ENCODE measurements at places on chromosomes 2 and 18. TPM values are rescaled to one million over a fixed set of nuclear protein-coding genes. Genes with fewer than 3 reads are reported as not detected.

HOXD11 gene
- 0.49 TPM for total RNA-seq

DNA sequence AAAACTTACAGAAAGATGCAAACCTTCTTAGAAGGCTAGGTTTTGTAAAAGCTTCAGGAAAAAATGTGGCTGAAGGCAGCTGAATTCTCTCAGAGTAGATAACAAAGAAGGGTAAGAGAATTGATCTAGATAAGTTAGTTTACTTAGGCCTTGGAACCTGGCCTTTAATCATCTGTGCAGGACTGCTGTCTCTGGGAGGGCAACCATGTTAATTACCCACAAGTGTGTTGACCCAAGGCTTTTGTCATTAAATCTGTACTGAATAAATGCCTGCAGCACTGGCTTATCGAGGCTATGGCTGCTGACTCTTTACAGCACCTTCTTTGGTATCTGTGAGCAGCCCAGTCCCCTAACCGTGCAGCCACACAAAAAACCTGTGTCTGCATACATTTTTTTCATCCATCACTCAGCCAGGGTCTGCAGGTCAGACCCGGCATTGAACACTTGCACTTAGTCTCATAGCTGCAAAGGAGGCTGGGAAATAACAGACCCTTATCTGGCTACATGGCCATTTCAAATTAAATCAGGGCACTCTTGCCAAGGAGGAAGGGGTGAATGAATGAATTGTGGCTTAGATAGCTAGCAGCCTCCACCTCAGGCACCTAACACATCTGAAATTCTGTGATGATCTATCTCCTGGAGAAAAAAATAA is 120.2 kb upstream of the MSH2 start:
- DNase-seq = no peak

GRCh38 chr2:98378901-98379300 is 32.6 kb downstream of the CNGA3 start:
- no peak for DNase-seq

- DNase-seq = no peak
Observed at GRCh38 chr2:198517976-198518375, 713.6 kb downstream of the PLCL1 start.

DNA sequence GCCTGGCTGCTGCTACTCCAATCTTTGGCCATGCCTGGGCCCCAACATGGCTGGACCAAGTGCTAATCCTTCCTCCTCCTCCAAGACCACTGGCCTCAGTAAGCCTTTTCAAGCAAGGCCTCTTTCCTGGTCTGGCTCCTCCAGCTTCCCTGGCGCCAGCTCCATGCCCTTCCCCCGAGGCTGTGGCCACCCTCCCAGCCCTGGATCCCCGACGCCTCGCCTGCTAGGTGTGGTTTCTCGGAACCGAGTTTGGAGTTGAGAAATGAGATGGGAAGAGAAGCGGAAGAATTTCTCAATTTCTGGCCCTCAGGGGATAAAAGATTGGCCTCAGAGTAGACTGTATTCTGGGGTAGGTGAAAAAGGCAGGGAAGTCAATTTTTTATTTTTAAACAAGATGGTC is 46.4 kb downstream of the ADCY3 start:
- DNase-seq = no peak

ANKRD30BL gene
- total RNA-seq = not detected

DNA sequence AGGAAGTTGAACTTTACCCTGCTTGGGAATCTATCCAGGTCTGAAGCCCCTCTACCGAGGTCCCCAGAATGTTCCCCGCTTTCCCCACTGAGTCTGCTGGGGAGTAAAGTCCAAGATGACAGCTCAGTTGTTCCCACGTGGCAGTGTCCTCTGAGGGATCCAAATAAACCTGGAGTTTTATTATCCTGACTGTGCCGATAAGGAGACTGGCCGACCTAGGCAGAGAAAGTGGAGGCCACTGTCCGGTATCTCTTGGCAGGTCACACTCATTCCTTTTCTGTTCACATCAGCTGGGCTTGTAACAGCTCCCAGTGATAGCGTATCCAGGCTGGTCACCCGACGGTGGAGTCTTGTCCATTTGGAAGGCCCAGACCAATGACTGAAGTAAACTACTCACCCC is 27.5 kb upstream of the C18orf32 start:
- DNase-seq = no peak

GRCh38 chr2:200861617-200862155 is 2.8 kb downstream of the CLK1 start:
- DNase-seq = no peak

- no peak for DNase-seq
Observed at GRCh38 chr2:25740810-25741381, 67.5 kb upstream of the DTNB start.

GRCh38 chr2:229235131-229235914 is 35.8 kb downstream of the PID1 start:
- DNase-seq = no peak

DNA sequence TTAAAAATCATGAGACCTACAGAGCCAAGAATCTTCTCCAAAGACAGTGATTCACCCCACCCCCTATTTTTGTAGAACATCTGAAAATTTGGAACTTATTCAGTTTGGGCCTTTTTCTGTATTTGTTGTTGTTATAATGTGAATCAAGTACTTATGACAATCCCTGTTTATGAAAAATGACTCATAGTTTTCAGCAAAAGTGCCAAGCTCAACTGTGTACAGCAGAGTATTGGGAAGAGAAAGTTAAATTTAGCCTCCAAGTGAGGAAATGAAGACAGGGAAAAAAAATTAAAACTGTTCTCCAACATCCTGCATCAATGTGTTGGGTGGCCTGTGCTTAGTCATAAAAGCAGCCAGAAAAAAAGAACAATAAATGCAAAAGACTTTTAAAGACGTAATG is 46.2 kb downstream of the LRATD1 start:
- DNase-seq = no peak

IL1A gene
- not detected for total RNA-seq

- no peak for DNase-seq
Observed at GRCh38 chr2:70212298-70212932, 21.6 kb upstream of the C2orf42 start.

GRCh38 chr18:64253222-64253621 is 104.3 kb upstream of the LINC00305 start:
- DNase-seq = no peak

- no peak for DNase-seq
Observed at GRCh38 chr2:201130524-201131186, 14.7 kb downstream of the CFLAR start.

C2orf78 gene
- not detected for total RNA-seq

ANTXR1 gene
- total RNA-seq = 132 TPM

- DNase-seq = no peak
Observed at GRCh38 chr18:80022613-80023012, 11.6 kb upstream of the RBFA start.

CNGA3 gene
- total RNA-seq = not detected

GRCh38 chr2:27092696-27093429 is 6.3 kb downstream of the KHK start:
- no peak for DNase-seq

DNA sequence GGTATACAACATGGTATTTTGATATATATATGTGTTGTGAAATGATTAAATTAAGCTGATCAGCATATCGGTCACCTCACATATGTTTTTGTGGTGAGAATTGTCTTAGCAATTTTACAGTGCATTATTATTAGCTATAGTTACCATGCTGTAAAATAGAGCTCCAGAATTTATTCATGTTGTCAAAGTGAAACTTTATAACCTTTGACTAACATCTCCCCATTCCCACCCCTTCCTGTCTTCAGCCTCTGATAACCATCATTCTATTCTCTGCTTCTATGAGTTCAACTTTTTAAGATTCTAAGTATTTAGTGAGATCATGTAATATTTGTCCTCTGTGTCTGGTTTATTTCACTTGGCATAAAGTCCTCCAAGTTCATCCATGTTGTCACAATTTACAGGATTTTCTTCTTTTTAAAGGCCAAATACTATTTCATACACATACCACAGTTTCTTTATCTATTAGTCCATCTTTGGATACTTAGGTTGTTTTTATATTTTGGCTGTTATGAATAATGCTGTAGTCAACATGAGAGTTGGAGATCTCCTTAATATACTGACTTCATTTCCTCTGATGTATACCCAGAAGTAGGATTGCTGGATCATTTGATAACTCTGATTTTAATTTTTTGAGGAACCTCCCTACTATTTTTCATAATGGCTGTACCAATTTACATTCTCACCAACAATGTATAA is 30.3 kb downstream of the NCOA1 start:
- no peak for DNase-seq

DNA sequence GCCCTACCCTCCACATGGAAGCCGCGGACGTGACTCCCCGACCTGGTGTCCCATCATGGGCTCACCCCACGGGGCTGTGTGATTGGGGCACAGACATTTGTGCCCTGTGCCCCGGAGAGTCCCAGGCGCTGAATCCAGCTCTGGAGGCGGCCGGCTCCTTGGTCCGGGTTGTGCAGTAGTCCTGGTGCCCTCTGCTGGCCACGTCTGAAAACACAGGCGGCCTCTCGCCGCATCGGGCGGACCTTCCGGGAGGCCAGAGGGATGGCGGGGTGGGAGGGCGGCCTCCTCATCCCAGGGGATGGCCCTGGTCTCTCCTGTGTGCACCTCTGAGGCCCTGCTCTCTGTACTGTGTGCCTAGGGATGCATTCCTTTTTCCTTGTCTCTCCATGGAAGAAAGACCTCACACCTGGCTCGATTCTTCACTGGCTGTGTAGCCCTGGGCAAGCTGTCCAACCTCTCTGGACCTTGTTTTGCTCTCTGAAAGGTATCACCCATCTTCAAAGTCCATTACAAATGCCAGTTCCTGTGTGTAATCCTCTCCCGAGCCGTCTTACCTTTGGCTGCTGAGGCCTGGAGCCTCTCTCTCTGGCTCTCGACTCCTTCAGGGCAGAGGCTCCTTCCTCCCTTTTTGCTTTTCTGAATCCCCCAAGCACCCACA is 27.6 kb downstream of the CELF4 start:
- DNase-seq = peak; percentile 15

GRCh38 chr2:181859123-181859522 is 32.4 kb upstream of the ITPRID2 start:
- DNase-seq = no peak

ACTG2 gene
- total RNA-seq = 0.23 TPM

ABHD1 gene
- total RNA-seq = 0.46 TPM

- no peak for DNase-seq
Observed at GRCh38 chr2:204434660-204435462, 110.4 kb upstream of the PARD3B start.

- no peak for DNase-seq
Observed at GRCh38 chr2:28664120-28664842, 87.3 kb upstream of the PPP1CB start.

DNA sequence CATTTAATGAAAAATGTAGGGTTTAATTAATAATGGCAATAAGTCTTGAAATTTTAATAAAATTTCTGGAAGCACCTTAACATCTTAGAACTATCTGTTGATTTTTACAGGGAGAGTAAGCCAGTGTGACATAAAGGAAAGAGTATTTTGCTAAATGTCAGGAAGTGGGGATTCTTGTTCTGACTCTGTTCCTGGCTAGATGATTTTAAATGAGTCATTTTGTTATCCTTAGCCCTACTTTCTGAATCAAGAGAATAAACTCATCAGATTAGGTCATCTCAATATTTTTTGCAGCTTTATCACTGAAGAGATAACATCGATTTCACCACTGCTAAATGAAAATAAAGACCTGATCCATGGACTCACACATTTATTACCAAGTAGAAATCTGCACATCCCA is 377.5 kb upstream of the CYRIA start:
- no peak for DNase-seq

LOXHD1 gene
- not detected for total RNA-seq

- DNase-seq = no peak
Observed at GRCh38 chr2:239948100-239948881, 76.9 kb downstream of the NDUFA10 start.

CFC1 gene
- total RNA-seq = not detected

NGEF gene
- total RNA-seq = 17.8 TPM
